ENCODE measurements at places on chromosomes 6 and 20.

- no peak for DNase-seq
These were observed 112.6 kb downstream of the B3GAT2 start for GRCh38 chr6:70844301-70844700.

- no peak for DNase-seq
These were observed 2.1 kb downstream of the SOBP start for GRCh38 chr6:107491760-107492660.

- DNase-seq, result no peak
These were observed 24.7 kb upstream of the HDAC2 start for GRCh38 chr6:113995634-113996033.

- DNase-seq, result no peak
These were observed 102.5 kb downstream of the PLCB1 start for GRCh38 chr20:8234580-8234979.

DNA sequence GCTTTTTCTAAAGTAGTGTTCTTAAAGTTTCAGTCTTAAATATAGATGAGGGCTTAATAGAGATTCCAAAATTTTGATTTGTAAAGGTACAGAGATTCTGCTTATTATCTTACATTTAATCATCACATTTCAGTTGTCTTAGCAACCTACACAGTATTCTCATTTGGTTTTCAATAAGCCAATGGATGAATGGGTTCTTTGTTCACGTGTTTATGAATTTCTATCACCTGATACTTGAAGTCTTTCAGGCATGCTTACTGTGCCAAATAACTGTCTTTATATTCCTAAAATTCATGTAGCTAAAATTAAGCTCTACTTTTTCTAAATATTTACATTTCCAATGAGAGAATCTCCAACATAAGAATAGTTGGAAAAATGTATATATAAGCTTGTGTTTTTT lies 152.7 kb downstream of the EYA4 start:
- DNase-seq, result no peak

DNA sequence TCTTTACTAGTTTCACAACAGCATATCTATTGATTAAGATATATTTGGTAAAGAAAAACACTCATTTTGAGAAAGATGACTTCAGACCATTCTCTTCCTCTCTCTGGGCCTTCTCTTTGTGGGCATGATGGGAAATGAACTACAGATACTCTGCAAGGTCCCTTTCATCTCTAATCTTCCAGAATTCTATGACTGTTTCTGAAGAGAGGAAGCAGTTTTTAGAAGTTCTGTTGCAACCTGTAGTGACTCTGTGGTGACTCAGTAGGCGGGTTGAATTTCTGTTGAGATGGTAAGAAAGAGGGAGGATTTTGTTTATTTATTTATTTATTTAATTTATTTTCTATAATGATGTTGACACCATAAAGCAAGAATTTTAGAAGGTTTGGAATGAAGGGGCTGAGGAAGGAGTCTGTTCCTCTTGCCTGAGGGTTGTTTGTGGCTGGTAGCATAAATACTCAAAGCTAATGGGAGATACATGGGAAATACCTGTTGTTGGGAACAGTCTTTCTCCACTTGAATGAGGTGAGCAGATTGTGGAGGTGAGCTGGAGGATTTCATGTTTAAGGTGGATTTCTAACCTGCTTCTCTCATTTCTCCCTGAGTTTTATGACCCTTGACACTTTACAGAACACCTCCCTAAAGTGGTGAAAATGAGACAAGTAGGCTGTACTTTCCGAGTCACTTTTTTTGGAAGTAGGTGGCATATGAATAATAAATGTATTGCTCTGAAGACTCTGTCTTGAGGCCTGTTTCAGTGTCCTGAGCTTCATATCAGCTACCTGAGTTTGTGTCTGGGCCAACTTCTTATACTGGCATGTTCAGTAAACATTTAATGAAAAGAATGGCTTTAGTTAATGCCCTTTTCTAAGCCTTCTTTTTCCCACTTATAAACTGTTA lies 15.0 kb downstream of the ACSS2 start:
- DNase-seq, result no peak

- no peak for DNase-seq
These were observed 106.0 kb upstream of the LOC128125822 start for GRCh38 chr6:63466242-63466733.

DNA sequence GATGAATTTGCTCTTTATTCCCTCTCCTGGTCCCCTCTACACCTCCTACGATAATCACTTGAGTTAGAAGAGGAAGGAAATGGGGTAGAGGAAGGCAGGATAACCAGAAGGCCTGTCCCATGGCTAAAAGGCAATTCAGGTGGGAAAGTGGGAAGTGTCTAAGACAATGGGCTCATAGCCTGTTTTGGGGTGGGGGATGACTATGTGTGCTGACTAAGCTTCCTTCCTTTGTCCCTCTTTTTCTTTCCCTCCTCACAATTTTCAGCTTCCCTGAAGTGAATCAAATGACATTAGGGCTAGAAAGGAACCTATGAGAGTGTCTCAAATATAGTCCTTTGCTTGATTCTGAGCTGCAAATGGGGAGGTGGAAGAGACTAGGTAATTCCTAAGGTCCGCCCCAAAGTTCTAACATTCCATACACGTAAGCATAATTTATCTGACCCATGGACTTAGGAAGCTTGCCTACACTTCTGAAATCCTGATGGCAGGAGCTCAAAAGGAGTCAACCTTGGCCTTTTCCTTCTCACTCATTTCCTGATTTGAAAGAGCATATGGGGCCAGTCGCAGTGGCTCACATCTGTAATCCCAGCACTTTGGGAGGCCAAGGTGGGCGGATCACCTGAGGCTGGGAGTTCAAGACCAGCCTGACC lies 24.3 kb downstream of the EDEM2 start:
- DNase-seq, result no peak

- no peak for DNase-seq
These were observed 189.7 kb upstream of the JAG1 start for GRCh38 chr20:10863337-10864060.

- no peak for DNase-seq
These were observed 369.4 kb downstream of the UTRN start for GRCh38 chr6:144654506-144654905.

DNA sequence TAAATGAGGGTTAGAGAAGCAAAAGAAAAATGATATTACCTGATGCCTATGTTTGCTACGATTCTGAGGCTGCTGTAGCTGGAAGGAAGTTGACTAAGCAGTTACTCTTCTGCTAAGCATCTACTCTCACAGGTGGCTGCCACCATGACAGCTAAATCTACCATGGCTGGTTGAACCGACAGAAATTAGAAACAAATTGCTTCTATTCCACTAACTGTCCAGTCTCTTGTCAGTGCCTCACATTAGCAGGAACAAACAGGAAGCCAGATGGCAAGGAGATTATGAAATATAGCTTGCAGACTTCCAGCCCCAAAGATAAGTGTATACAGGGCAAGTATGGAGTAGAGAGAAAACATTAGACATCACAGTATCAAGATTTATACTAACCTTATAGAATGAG lies 59.4 kb upstream of the TMEM200A start:
- DNase-seq, result no peak

DNA sequence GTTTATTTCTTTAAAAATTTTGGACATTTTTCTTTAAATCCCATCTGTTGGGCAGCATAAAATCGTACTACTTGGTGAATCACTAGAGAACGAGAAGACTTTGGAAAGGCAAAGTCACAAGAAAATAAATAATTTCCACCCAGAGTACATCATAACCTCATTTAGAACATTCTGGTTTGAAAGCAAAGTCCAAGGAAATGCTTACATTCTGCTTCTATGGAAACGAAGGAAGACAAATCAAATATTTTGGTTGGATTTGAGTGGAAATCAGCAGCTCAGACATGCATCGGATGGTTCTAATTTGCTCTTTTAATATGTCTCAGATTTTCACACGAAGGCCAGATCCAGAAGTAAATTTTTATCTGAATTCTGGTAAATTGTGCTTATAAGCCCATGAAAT lies 60.7 kb upstream of the LTV1 start:
- DNase-seq, result no peak

DNA sequence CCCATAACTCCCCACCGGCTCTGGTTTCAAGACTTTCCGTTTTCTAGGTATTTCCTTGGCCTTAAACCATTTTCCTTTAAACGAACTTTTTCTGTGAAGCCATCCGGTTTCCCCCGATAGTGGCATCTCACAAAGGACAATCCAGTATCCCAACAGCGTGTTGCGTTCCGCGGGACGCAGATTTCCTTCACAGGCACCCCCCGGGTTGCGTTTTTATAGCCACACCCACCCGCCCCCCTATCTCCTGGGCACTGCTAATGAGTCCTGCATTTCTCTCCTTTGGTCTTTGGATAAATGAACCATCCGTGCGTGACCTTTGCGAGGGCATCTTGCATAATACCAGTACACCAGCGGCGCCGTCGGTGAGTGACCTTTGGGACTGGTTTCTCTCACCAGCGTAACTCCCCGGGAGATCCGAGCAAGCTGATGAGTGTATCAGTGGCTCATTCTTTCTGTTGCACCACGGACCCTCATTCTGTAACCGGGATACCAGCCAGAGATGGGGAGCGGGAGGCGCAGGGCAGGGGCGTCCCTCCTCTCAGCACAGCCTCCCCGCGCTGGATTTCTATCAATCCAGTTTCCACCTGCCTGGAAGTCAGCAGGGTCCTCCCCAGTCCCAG lies 586 bp upstream of the NQO2 start:
- no peak for DNase-seq

DNA sequence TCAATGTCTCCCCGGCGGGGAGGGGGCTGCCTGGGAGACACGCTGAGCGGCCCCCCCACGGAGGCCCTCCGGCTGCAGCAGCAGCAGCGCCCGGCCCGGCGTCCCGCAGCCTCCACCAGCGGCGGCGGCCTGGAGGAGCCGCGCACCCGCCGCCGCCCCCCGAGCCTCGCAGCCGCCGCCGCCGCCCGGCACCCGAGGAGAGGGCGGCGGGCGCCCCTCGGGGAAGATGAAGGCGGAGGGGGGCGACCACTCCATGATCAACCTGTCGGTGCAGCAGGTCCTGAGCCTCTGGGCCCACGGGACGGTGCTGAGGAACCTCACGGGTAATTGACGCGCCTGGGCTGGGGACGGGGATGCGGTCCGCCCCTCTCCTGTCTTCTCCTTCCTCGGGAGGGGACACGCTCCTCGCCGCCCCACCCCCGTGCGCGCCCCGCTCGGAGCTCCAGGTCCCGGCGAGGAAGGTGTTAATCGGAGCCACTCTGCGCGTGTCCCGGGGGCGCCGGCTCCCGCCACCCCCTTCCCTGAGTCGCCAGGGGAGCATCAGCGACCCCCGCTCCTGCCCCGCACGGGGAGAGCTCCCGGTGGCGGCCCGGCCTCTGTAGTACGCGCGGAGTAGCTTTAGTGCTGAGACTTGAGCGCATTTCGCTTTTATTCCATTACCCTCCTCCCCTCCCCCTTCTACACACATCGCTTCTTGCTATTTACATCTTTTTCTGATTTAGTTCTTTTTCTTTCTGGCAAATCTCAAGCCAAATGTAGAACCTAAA lies 686 bp downstream of the TMEM170B start:
- DNase-seq, result peak; percentile 8

DNA sequence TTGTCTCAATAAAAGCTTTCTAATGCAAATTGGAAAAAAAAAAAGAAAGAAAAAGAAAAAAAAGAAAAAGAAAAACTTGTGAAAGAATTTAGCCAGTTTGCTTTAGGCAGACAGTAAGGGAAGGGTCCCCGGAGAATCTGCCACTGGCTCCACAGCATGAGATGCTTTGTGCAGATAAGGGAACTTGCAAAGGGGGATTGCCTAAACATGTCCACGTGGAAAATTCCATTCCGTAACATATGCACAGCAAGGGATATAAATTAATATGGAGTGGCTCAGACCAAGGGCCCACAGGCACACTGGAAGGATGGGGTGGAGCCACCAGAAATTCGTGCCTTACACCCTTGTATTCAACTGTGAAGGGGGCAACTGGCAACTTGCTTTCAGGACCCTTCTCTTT lies 45.4 kb downstream of the MKKS start:
- DNase-seq, result no peak

DNA sequence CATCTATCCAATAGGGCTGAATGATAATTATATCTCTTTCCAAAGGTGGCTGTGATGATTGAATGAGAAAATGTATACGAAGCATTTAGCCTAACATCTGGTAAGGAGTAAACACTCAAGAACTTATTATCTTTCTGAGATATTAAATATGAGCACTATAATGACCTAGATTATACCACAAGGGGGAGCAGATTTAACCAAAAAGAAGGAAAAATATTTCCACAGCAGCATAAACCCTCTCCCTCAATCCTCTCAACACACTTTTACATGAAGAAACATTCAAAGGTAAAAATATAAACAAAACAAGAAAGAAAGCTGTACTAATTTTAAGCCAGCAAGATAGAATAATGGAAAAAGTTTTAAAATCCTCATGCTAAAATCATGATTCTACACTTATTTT lies 68.4 kb downstream of the SHPRH start:
- no peak for DNase-seq

GRCh38 chr20:47672886-47673670 lies 112.2 kb downstream of the SULF2 start:
- DNase-seq, result no peak

DNA sequence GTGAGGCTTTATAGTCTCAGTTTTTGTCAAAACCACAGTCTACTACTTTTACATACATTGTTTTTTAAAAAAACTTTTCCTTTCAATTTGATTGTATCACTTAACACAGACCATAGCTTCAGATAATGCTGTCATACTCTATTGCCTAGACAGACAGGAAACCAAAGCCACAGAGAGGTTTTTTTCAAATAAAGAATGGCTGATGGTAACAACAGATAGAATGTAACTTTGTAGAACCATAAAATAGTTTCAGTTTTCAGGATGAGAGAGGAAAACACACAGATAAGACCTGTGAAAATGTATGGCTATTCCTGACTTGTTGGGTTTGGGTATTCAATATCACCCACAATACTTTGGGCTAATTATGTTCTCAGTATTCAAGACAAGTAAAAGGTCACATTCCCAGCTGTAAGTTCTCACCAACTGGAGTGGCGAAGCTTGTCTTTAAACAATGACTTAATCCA lies 94.0 kb downstream of the ADGRG6 start:
- DNase-seq, result peak; percentile 56

DNA sequence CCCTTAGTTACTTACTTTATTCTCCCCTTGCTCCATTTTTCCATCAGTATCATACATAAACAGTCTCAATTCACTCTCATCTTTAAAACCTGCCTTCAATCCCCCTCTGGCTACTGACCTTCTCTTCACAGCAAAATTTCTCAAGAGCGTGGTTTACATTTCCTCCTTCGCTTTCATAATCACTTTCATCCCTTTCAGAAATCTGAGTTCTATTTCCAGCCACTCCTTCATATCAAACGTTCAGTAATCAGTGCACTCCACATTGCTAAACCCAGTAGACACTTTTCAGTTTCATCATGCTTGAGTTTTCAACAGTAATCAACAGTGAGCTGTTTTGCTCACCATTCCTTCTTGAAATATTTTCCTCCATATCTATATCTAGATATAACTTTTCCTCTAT lies 176.7 kb upstream of the HSF2 start:
- no peak for DNase-seq

- DNase-seq, result no peak
These were observed 68.7 kb upstream of the STMND1 start for GRCh38 chr6:17032988-17033634.

DNA sequence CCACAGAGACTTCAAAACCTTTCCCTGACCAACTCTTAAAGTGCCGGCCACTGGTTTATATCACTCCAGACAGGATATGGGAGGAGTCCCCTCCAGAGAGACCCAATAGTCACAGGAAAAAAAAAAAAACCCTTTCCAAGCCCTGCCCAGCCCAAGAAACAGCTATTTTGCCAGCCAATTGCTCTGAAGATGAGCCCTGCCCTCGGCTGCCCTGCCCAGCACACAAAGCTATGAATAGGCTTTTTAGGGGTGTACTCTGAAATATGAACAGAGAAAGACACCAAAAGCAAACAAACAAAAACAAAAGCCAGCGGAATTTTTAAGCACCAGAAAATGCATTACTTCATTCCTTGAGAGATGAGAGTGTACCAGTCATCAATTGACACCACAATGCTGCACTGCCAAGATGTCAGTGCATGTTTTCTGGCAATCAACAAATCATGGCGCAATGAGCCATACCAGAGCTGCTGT lies 275.1 kb downstream of the C6orf118 start:
- DNase-seq, result no peak
